ENCODE measurements at places on chromosomes 16 and 17.

DNA sequence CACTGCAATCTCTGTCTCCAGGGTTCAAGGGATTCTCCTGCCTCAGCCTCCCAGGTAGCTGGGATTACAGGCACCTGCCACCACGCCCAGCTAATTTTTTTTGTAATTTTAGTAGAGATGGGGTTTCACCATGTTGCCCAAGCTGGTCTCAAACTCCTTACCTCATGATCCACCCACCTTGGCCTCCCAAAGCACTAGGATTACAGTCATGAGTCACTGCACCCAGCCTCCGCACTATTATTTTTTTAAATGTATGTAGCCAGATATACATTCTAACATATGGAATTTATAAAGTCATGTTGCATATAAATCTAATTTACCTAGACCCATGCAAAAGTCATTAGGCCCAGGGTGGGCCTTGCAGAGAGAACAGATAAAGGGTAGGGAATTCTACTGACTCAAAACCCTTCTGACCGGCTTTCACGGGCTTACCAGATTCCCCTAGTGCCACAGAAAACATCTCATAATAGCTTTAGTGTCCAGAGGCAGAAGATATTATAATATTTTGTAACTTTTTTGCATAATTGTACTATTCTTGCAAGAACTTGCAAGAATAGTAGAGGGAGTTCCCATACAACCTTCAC is 20.5 kb upstream of the HELZ start:
- DNase-seq, result no peak

- DNase-seq, result no peak
Measured at GRCh38 chr16:47779201-47780016, 318.3 kb downstream of the PHKB start.

- no peak for DNase-seq
Measured at GRCh38 chr17:43175213-43176118, 4.5 kb downstream of the NBR1 start.

GRCh38 chr16:23833504-23833903 is 2.3 kb upstream of the PRKCB start:
- DNase-seq, result no peak

GRCh38 chr17:60135951-60136666 is 13.7 kb upstream of the CA4 start:
- no peak for DNase-seq

GRCh38 chr16:4081047-4081446 is 35.2 kb downstream of the ADCY9 start:
- DNase-seq, result peak; percentile 46

DNA sequence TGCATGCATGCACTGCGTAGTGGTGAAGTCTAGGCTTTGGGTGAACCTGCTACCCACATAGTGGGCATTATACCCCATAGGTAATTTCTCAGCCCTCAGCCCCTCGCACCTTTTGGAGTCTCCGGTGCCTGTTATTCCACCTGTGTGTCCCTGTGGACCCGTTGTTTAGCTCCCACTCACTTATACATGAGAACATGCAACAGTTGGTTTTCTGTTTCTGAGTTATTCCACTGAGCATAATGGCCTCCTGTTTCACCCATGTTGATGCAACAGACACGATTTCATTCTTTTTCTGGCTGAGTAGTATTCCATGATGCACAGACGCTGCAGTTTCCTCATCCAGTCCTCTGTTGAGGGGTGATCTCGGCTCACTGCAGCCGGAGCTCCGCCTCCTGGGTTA is 141.5 kb upstream of the CHMP6 start:
- DNase-seq, result no peak

DNA sequence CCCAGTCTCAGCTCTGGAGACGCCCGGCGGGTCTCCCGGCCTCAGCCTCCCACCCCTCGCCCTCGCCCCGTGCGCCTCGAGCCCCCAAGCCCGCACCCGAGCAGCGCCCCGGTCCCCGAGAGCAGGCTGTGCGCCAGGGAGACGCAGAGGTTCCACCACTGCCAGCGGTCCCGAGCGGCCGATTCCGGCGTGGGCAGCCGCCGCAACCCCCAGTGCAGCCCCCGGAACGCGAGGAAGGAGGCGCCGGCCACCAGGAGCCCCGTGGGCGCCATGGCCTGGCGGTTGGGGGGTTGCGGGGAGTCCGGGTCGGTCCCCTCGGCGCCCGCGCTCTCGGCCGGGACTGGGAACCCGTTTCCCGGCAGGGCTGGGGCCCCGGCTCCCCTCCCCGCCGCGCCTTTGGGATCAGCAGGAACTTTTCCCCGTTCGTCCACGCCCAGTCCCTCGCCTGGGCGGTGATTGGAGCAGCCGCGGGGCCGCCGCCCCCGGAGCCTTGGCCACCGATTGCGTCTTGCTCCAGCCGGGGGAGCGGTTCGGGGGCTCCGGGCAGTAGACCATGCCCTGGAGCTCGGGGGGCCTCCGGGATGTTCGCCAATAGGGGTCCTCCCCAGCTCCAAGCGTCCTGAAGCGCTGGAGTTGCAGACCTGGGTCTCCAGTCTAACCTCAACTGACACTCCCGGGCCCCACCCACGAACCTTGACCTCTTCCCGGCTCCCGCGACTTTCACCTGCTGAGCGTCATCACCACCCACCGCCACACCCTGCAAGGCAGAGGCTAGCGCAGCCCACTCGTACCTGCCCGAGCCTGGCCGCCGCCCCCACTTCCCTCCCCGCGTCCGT is at the start of gene TLCD2:
TSS of gene TLCD2 (minus strand) at position 407 of the 836 bp plus-strand sequence. CDS start at position 272, 135 bp downstream.
- peak; percentile 15 for DNase-seq

GRCh38 chr17:39755554-39756379 is 18.0 kb downstream of the GRB7 start:
- no peak for DNase-seq

- no peak for DNase-seq
Measured at GRCh38 chr16:25707982-25708583, 16.3 kb downstream of the HS3ST4 start.

DNA sequence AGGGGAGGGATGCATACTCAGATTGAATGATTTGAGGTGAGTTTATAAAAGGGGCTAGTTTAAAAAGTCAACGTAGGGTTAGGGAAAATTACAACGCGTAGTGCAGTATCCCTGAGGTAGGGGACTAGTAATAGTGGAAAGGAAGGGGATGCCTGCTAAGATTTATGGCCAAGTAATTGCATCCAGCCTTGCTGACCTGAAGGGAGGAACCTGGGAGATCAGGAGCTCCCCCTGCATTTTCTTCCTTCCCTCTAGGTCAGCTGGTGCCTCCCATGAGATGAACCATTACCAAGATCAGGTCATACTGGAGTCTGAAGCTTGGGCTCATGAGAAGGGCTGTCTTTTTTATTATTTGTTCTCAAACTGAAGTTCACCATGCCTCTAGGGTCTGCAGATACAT is 606.6 kb downstream of the TMEM114 start:
- DNase-seq, result no peak

- DNase-seq, result no peak
Measured at GRCh38 chr17:14306596-14306995, 5.7 kb downstream of the HS3ST3B1 start.

- peak; percentile 81 for DNase-seq
Measured at GRCh38 chr17:47324224-47325020, 667 bp downstream of the EFCAB13 start.

- DNase-seq, result no peak
Measured at GRCh38 chr16:23377071-23377931, 75.2 kb downstream of the SCNN1B start.

DNA sequence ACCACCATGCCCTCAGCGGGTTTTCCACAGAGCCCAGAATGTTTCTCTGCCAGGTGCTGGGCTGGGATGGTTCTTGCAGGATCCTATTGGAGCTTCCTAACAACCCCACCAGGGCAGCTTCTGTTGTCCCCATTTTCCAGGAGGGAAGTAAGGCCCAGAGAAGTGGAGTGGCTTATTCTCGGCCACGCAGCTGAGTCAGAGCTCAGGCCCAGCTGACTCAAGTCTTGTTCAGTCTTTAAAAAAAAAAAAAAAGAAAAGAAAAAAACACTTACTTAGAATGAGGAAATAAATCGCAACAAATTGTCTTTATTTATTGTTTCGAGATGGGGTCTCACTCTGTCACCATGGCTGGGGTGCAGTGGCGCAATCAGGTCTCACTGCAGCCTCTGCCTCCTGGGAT is 413.0 kb downstream of the CPPED1 start:
- no peak for DNase-seq

GRCh38 chr16:54694651-54695050 is 236.0 kb upstream of the IRX5 start:
- no peak for DNase-seq

DNA sequence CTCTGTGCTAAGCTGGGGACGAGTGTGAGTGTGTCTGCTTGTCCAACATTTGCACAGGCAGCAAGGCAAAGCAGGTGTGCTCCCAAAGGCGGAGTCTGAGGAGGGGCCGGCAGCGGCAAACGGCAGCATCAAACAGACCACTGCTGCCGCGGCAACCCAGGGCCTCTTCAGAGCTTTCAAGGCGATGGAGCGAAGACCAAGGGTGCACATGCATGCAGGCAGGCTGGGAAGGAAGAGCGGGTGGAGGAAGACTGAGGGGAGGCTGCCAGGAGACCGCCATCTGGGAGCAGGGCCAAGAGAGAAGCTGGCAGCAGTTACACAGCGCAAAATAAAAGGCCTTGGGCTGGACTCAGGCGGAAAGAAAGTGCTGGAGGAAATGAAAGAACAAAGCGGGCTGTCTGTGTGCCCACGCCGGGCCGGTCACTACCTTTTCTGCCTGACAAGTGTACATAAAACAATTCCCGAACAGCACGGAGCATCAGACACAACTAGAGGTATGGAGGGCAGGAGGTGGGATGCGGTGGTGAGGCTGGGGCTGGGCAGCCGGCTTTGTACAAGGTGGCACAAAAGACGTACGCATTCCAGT is 8.5 kb downstream of the TIMM22 start:
- peak; percentile 4 for DNase-seq

GRCh38 chr17:77375108-77375916 is 234.5 kb downstream of the SEC14L1 start:
- no peak for DNase-seq

- no peak for DNase-seq
Measured at GRCh38 chr16:87033021-87033471, 284.1 kb downstream of the C16orf95 start.

DNA sequence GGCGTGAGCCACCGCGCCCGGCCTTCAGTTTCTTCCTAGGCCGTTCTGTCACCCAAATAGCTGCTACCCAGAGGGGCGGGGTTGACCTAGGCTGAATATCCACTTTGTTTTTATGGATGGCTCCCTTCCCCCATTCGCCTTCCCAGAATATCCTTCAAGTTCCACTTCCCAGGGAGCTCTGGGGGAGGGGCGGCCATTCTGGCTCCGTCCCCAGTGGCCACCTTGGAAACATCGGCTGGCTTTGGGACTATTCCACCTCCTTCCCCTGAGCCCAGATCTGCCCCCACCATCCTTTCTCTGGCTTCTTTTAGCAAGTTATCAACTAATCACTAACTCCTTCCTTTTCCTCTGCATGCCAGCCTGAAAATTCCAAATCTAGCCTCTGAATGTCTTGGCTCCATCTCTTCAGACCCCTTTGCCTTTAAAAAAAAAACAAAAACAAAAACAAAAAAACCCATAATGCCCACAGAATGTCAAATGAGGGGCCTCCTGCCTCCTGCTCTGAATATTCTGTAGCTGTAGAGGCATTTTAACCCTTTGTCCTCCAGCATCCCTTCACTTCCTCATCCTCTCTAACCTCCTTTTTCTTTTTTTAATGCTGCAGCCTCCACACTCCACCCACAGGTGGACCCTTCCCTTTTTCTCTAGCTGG is 6.4 kb downstream of the ATP1B2 start:
- peak; percentile 18 for DNase-seq

DNA sequence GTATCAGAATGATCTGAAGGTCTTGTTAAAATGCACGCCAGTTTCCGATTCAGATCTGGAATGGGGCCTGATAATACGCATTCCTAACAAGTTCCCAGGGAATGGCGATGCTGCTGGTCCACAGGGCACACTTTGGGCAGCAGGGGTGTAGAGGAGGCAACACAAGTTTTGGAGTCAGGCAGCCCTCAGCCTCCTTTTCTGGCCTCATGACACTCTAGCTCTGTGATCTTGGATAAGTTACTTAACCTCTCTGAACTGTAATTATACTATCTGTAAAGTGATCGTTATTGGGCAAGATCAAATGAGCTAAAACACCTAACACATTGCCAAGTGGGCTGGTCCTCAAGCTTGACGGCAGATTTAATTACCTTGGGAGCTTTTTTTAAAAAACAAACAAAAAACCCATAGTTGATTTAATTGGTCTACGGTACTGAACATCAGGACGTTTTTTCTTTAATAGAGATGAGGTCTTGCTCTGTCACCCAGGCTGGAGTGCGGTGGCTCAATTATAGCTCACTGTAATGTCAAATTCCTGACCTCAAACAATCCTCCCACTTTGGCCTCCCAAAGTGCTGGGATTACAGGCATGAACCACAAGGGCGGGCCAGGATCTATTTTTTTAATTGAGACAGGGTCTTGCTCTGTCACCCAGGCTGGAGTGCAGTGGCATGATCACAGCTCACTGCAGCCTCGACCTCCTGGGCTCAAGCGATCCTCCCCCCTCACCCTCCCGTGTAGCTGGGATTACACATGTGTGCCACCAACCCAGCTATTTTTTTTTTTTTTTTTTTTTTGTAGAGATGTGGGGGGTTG is 10.0 kb upstream of the MRPS23 start:
- DNase-seq, result no peak

DNA sequence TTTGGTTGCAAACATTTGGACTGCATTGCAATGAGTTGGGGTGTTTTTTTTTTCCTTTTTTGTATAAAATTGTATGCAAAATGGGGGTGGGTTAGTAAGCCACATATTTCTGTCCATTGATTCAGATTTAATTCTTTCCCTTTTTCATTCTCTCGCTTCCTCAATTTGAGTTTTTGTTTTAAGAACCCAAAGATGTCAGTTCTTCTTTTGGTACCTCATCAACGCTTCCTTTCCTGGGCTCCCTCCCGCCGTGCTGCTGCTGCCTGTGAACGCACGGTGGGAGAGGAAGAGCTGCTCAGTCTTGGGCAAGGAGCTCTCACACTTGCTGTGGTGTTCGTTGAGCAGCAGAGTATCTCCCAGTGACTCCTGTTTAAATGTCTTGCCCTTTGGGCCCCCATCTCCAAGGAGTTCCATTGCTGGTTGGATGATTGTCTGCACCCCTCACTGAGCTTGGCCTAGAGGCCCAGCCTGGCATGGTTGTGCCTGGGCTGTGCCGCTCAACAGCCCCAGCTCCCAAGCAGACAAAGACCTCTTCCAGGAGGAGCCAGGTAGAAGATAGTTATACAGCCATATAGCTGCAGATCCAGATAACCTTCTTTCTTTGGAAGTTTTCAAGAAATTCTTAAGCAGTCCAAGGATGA is 13.6 kb downstream of the UBFD1 start:
- no peak for DNase-seq

GRCh38 chr17:34464812-34465211 is 101.8 kb upstream of the CCL1 start:
- DNase-seq, result no peak

All from NCI-H2227 treated with DMSO at 0.1 percent for 48 hours (cell line).